ENCODE measurements at places on chromosomes 7 and 10.

DNA sequence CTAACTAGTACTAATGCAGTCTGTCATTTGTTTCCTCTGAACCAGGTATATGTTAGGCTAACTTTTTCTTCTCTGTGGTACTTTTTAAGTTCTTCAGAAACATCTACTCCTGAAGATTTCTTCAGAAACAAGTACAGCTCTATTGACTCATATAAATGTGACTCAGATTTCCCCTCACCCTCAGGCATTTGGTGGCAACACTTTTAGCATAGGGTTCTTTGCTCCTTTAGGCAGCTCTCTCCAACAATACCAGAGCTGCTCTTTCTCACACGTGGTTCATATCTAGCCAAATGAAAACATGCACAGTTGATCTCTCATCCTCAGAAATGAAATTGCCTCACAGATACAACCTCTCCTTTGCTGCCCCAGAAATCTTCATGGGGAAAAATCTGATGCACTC is 939.8 kb downstream of the SORCS1 start:
- H3K4me3 ChIP-seq: no peak overlapping the region
- peaks cover 2% of the 10 kb centered on the region for H3K27me3 ChIP-seq
- H3K4me1 ChIP-seq: no peaks in the 10 kb centered on the region
- no peak overlapping the region for H3K27ac ChIP-seq
- H3K36me3 ChIP-seq: no peaks in the 10 kb centered on the region
- no peak for DNase-seq

- no peak for DNase-seq
- H3K36me3 ChIP-seq: peaks cover 18% of the 10 kb centered on the region
- H3K27ac ChIP-seq: no peak overlapping the region
- H3K27me3 ChIP-seq: no peaks in the 10 kb centered on the region
- H3K4me1 ChIP-seq: peaks cover 10% of the 10 kb centered on the region
- H3K4me3 ChIP-seq: no peak overlapping the region
Measured at GRCh38 chr10:30455816-30456215, 21.8 kb downstream of the MAP3K8 start.

DNA sequence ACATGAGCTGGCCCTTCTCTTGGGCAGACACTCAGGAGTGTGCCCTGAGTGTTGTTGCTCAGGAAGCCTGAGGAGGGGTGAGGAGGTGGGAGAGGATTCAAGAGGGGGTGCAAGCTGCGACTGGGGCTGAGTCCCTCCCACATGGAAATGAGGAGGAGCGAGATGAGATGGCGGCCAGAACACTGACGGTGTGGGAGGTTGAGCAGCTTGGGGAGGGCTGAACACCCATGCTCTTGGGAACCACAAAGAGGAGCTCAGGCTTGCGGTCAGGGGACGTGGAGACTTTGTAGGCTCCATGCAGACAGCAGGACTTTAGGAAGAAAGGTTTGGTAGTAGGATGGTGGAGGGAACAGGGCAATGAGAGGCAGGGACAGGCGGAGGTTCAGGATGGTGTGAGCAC is 163.2 kb upstream of the SHH start:
- H3K36me3 ChIP-seq: no peaks in the 10 kb centered on the region
- H3K27me3 ChIP-seq: peaks cover 6% of the 10 kb centered on the region
- no peak overlapping the region for H3K27ac ChIP-seq

DNA sequence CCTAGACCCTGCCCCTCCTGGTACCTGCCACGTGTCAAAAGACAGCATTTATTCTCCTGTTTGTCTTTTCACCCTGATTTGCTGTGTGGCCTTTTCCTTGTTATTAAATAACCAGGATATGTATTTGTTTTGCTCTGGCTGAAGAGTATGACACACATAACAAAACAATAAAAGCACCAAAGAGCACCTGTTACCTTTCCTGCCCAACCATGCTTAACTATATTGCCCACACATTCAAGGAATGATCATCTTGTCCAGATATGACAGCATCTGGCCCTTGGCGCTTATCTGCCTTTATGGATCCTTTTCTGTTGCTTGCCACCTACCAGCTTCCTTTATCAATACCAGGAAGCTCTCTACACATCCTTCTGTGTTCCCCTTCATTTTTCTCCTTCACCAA is 357.7 kb downstream of the FGFR2 start:
- peaks cover 3% of the 10 kb centered on the region for H3K27me3 ChIP-seq
- no peak overlapping the region for H3K4me3 ChIP-seq
- DNase-seq: no peak
- no peak overlapping the region for H3K27ac ChIP-seq

GRCh38 chr10:61749291-61749690 is 86.6 kb downstream of the CABCOCO1 start:
- no peak overlapping the region for H3K4me3 ChIP-seq
- no peak for DNase-seq
- H3K27me3 ChIP-seq: no peaks in the 10 kb centered on the region
- H3K4me1 ChIP-seq: peaks cover 5% of the 10 kb centered on the region

- H3K4me1 ChIP-seq: peaks cover 7% of the 10 kb centered on the region
- H3K27me3 ChIP-seq: no peaks in the 10 kb centered on the region
- no peak overlapping the region for H3K27ac ChIP-seq
- H3K36me3 ChIP-seq: no peaks in the 10 kb centered on the region
- H3K4me3 ChIP-seq: no peak overlapping the region
Measured at GRCh38 chr7:19984231-19984632, 210.8 kb upstream of the TMEM196 start.

- no peaks in the 10 kb centered on the region for H3K36me3 ChIP-seq
- H3K4me1 ChIP-seq: no peaks in the 10 kb centered on the region
- DNase-seq: no peak
- H3K27ac ChIP-seq: no peak overlapping the region
Measured at GRCh38 chr7:81525841-81526240, 244.0 kb downstream of the HGF start.

- peaks cover 4% of the 10 kb centered on the region for H3K27me3 ChIP-seq
- no peak for DNase-seq
- peaks cover 11% of the 10 kb centered on the region for H3K4me1 ChIP-seq
- no peak overlapping the region for H3K27ac ChIP-seq
Measured at GRCh38 chr7:25515633-25516275, 287.5 kb upstream of the NPVF start.

- H3K27ac ChIP-seq: no peak overlapping the region
- H3K4me1 ChIP-seq: peaks cover 7% of the 10 kb centered on the region
- DNase-seq: peak; percentile 16
- H3K36me3 ChIP-seq: peaks cover 4% of the 10 kb centered on the region
Measured at GRCh38 chr10:45374350-45375052, 485 bp downstream of the ALOX5 start.

DNA sequence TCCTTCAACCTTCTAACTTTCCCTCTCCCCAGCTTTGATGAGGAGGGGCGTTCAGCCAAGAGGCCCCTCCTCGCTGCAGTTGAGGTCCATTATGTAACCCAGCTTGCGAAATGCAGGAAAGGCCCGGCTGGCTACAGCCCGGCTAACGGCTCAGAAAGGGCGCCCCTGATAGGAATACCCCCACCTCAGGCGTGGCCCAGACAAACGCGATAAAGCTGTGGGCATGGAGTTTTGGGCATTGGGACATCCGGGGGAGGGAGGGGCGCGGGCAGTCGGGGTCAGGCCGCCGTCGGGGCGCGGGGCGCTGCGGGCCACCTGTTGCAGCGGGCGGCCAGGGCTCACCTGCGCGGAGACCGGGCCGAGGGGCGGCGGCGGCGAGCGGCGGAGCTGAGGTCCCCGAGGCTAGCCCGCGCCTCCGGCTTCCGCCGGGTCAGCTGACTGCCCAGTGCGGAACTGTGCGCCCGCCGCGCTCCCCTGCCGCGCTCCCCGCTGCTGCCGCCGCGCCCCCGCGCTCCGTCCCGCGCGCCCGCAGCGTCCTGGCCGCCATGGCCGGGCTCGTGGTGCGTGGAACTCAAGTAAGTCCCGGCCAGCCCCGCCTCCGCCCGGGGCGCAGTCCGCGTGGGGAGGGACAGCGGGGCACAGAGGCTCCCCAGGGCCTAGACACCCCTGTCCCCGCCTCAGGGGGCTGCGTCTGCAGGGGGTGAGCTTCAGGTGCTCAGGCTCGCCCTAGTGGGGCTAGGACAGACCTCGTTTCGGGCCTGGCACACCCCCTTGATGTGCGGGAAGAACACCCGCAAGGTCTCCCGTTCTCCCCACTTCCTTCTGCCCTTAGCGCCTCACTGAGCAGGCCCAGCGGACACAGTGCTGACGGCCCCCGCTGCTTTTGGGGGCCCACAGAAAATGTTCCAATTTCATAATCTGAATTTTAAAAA is at the start of gene LRMDA:
Gene LRMDA, plus strand, starts transcription at position 445 of the 932 bp plus-strand sequence.
- H3K36me3 ChIP-seq: no peaks in the 10 kb centered on the region
- DNase-seq: peak; percentile 54
- H3K4me3 ChIP-seq: peak within 1 kb of the TSS; percentile 90

DNA sequence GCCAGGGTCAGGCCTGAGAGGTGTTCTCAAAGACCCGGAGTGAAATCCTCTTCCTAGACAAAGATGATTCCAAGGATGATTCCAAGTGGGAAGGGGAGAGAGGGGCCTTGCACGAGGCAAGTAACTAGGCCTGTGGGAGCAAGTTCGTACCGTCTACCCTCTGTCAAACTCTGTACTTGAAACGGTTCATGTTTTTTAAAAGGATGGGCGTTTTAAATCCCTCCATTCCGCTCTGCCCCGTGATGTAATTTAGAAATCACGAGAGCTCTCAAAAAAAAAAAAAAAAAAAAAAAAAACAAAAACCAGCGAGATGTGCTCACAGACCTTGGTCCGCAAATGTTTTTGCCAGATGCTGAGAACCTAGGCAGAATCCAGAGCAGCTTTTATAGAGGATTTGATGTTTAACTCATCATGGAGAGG is 114.7 kb upstream of the CARD11 start:
- H3K27ac ChIP-seq: no peak overlapping the region
- H3K4me3 ChIP-seq: no peak overlapping the region
- no peak for DNase-seq
- no peaks in the 10 kb centered on the region for H3K36me3 ChIP-seq
- H3K4me1 ChIP-seq: no peaks in the 10 kb centered on the region
- peaks cover 2% of the 10 kb centered on the region for H3K27me3 ChIP-seq

GRCh38 chr10:28970231-28970630 is 292.9 kb downstream of the BAMBI start:
- DNase-seq: no peak
- peaks cover 8% of the 10 kb centered on the region for H3K4me1 ChIP-seq
- H3K27me3 ChIP-seq: no peaks in the 10 kb centered on the region
- H3K4me3 ChIP-seq: no peak overlapping the region
- H3K36me3 ChIP-seq: no peaks in the 10 kb centered on the region

DNA sequence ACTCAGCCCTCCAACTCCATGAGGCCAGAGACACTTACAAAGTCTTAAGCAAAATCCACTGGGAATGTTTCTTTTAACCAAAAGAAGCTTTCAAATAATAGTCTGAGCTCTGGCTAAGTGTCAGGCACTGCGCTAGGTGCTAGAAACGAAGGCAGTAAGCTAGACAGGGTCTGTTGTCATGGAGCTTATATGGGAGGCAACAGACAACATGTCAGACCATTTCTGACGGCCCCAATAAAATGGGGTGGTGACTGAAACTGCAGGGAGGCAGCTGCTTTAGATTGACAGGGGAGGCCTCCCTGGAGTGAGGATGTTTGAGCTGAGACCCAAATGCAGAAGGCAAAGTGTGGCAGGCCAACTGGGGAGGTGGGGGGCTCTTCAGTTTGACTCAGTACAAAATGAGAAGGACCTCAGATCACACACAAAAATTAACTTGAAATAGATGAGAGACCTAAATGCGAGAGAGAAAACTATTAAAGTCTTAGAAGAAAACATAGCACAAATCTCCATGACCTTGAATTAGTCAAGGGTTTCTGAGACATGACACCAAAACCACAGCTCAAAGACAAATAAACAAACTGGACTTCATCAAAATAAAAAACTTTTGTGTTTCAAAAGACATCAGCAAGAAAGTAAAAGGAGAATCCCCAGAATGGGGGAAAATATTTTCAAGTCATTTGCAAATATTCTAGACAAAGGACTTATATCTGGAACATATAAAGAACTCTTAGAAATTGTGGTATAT is 40.6 kb downstream of the SH3PXD2A start:
- no peak overlapping the region for H3K27ac ChIP-seq
- peaks cover 4% of the 10 kb centered on the region for H3K27me3 ChIP-seq
- DNase-seq: no peak
- H3K4me3 ChIP-seq: no peak overlapping the region
- peaks cover 14% of the 10 kb centered on the region for H3K36me3 ChIP-seq
- peaks cover 52% of the 10 kb centered on the region for H3K4me1 ChIP-seq

GRCh38 chr7:81173766-81174281 is 255.0 kb upstream of the SEMA3C start:
- H3K4me1 ChIP-seq: no peaks in the 10 kb centered on the region
- H3K4me3 ChIP-seq: no peak overlapping the region
- no peaks in the 10 kb centered on the region for H3K36me3 ChIP-seq
- peaks cover 2% of the 10 kb centered on the region for H3K27me3 ChIP-seq
- H3K27ac ChIP-seq: no peak overlapping the region
- no peak for DNase-seq

- H3K36me3 ChIP-seq: no peaks in the 10 kb centered on the region
- no peaks in the 10 kb centered on the region for H3K27me3 ChIP-seq
- H3K4me1 ChIP-seq: peaks cover 34% of the 10 kb centered on the region
- H3K4me3 ChIP-seq: no peak overlapping the region
Measured at GRCh38 chr10:123034332-123034731, 25.5 kb downstream of the ACADSB start.

Measured in endothelial cell (in vitro differentiated cells).